ENCODE measurements at places on chromosomes 2 and 18.
A peak's percentile ranks its signal among the peaks of the same experiment; 100 is the strongest.

GRCh38 chr2:16281451-16282335, 341.3 kb downstream of the MYCN start:
- peak; percentile 30 for DNase-seq

DNA sequence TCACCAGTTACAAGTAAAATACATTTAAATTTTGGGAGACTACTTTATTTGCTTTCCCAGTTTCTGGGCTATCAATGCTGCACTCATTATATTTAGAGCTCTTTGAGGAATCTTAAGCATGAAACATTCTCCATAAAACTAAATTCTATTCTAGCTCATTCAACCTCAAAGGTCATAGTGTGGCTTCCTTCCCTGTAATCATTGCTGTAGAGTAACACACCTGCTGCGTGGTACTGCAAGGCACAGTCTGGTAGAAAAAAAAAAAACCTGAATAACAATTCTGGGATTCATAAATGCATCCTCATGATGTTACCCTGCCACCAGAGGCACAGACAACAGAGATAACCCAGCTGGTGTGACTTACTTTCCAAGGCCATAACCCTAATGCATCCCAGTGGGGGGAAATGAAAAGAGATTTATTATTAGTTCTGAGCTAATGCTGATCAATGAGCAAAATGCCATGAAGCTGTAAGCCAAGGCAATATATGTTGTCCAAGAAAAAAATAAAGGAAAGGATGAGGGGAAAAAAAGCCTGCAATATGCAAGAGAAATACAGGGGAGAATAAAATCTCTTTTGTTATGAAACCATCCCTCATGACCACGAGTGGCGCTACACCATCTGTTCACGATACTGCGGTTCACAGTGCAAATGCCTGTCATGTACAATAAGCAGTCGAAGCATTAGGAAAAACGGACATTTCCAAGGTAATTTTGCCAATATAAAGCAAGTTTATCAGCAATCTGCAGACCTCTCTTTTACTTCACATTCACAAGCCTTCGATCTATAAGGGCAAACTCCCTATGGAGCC, 1481.6 kb upstream of the PIK3C3 start:
- DNase-seq: no peak

GRCh38 chr2:67455219-67456142, 58.3 kb downstream of the ETAA1 start:
- DNase-seq: no peak

GRCh38 chr2:33528441-33528950, 52.0 kb downstream of the RASGRP3 start:
- no peak for DNase-seq

DNA sequence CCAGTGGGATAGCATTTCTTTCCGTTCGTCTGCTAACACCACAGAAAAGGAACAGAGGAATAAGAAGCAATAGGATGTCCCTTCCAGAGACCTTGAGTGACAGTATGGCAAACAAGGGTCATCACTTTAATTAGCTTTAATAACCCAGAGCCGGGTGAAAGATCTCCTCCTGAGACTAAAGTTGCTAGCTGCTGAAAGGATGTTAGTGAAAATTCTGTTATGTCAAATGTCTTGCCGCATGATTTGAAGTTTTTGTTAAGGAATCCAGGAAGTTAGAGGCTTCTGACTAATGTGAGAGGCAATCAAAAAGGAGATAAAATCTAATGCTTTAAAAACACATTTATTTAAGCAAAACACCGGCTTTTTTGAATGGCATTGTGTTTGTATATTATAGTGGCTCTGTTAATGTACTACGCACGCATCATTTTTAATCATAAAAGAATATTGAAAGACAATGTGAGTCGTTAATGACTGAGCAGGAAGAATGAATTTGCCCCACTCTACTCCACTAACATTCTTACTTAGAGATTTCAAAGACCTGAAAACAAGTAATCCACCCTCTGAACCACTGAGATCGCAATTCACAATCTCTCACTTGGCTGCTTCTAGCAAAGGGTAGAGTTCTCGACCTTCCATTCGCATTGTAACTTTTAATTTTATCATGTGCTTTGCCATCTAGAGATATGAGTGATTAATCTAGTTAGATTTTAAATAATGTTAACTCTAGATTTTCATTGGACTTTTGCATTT, 536.6 kb downstream of the LRRTM4 start:
- DNase-seq: no peak

DNA sequence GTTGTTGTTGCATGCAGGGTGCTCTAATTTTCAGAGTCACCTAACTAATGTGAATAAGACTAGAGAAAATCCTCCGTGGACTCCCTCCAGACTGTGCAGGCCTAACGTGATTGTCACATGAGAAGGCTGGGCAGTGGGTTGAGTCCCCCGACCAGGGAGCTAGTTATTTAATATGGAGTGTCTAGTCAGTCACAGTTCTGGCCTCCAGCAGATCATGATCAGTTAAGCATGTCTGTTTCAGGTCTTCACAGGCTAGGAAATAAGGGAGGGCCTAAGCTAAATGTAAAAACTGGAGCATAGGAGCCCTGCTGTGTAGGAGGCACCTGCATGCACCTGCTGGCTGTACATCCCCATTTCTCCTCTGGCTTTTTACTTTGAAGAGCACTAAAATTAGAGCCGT, 86.8 kb downstream of the PRPF40A start:
- no peak for DNase-seq

DNA sequence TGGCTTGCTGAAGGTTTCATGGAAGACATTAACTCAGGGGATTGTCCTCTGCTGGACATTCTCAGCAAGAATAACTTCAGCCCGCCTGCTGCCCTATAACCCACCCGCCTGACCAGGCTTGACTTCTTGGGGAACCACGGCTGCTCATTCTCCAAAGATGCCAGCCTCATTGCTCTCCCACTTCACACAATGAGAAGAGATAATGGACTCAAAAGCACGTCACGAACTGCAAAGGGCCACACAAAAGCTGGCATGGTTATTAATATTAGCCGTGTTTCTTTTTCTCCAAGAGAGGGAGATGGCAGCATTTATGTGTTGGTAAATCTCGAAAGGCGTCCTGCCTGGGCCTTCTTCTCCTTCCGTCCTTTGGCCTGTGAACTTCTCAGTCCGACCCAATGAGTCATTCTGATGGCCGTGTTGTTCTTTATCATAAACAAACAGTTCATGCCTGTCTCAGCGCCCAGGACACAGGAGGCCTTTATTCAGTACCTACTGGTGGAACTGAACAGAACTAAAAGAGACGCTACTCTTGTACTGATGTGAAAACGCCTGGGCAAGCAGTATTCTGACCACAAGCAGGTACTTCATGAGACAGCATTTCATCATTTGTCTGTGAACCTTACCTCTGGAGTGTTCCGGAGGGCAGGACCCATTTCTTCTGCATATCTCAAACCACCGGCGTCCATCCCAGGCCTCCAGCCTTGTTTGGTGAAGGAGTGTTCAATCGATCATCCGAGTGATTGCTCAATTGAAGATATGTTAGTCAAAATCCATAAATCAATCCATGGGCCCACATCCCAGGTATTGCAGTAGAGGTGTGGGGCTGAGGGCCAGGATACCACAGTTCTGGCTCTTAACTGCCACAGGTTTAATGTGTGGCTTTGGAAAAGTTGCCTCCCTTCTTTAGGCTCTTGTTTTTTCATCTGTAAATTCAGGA, 25.1 kb upstream of the KLHL29 start:
- DNase-seq: no peak

GRCh38 chr2:147025646-147026585, 818.9 kb upstream of the ACVR2A start:
- DNase-seq: no peak

- peak; percentile 64 for DNase-seq
Observed at GRCh38 chr18:12652861-12653401, 5.0 kb downstream of the SPIRE1 start.

DNA sequence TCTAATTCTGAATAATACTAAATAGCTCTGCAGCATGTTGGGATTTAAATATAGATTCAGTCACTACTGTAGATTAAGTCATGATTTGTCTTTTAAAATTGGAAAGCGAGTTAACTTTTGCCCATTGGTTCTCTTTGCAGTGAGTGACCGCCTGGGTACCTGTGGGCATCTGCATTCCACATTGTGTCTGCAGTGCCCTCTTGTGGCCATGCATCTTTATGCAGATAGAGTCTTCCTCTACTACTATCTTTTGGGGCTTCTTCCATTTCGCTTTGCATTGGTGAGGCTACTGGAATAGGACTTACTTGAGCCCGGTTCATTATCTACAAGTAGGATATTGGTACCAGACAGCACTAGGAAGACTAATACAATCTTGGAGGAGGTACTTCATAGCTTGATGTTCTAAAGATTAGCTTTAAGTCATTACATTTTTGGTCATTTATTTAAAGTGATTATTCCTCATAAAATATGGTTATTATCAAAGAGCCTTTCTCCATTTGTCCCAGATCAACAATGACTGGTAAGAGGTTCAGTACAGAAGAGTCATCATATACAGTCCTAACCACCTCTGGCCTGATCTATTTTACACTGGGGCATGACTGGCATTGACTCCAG, 203.0 kb downstream of the SOCS6 start:
- peak; percentile 80 for DNase-seq

DNA sequence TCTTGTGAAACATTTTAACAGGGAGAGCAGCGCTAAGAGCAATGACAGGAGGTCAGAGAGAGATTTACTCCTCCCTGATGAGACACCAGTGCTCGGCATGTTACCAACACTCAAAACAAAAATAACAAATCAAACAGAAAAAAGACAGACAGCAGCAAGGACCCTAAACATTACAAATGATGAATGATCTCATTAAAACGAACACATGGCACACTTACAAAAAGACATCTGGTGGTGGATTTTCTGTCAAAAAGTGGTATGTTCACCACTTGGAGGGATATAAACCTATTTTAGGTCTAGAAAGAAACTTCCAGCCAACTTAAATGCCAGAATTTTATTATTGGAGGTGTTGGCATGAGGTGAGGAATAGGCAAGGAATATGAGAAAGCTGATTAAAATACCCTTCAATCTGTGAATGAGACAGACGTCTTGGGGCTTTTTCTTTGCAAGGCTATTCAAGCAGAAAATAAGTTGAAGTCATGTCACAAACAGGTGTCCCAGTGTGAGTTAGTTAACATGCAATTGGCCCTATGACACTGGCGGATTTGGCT, 112.8 kb downstream of the PRELID3A start:
- DNase-seq: peak; percentile 36

DNA sequence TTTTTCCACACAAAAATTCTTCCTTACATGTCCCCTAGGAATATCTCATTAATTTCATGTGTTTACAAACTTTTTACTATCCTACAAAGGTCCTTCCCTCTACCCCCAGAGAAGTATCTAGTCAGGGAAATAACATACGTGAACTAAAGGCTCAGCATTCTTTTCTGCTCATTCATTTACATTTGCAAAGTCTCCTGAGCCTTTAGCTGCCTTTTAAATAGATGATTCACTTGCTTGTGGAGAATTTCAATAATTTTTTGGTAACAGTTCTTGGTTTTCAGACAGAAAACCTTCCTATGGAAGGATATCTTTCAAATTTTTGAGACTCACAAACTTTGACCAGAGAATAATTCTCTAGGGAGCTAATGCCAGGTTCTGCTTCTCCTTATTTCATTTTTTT, 81.5 kb upstream of the RMDN2 start:
- no peak for DNase-seq

DNA sequence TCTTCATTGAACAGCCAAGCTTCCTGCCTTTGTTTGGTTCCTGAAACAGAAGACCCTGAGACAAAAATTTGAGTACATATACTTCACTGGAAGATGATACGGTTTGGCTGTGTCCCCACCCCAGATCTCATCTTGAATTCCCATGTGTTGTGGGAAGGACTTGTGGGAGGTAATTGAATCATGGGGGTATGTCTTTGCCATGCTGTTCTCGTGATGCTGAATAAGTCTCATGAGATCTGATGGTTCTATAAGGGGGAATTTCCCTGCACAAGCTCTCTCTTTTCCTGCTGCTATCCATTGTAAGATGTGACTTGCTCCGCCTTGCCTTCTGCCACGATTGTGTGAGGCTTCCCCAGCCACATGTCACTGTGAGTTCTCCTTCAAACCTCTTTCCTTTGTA, 76.5 kb downstream of the BABAM2 start:
- no peak for DNase-seq

DNA sequence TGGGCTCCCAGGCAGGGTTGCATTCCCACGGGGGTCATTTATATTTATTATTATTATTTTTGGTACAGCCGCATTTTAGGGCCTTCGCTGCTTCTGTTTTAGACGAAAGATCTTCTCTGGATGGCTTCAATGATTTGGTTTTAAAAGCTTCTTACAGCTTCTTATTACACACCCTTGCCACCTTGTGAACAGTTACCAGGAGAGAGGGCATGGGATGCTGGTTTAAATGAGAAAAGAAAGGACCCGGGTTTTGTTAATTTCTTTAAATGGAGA, 1.7 kb downstream of the SH3RF3 start:
- no peak for DNase-seq
